Activated T-cell treated with anti-CD3 and anti-CD28 coated beads, Interleukin-2, amount 50 U/mL, for 72 hours (primary cell): ENCODE measurements at places on chromosomes 12 and 14. TPM values are rescaled to one million over a fixed set of nuclear protein-coding genes. Genes with fewer than 3 reads are reported as not detected.

GRCh38 chr14:33081259-33081658 is 142.6 kb downstream of the NPAS3 start:
- DNase-seq, result no peak

GRCh38 chr12:132329036-132329719 is at the start of gene GALNT9:
TSS of gene GALNT9 (minus strand) at chr12:132329589. CDS start at chr12:132329203, 386 bp downstream.
- peak; percentile 10 for DNase-seq

GRCh38 chr14:85728476-85729065 is 198.6 kb downstream of the FLRT2 start:
- DNase-seq, result no peak

Gene FLVCR2
- total RNA-seq, result 12.3 TPM
